Stimulated activated CD4-positive, alpha-beta T cell treated with anti-CD3 and anti-CD28 coated beads, Interleukin-15, amount 100 ng/mL, for 48 hours (primary cell): ENCODE measurements at places on chromosomes 13 and 19.

- no peak for DNase-seq
These were observed 354.6 kb downstream of the DNAJC15 start for GRCh38 chr13:43377973-43378372.

- DNase-seq: no peak
These were observed 1007.2 kb downstream of the PCDH9 start for GRCh38 chr13:66222926-66223325.

DNA sequence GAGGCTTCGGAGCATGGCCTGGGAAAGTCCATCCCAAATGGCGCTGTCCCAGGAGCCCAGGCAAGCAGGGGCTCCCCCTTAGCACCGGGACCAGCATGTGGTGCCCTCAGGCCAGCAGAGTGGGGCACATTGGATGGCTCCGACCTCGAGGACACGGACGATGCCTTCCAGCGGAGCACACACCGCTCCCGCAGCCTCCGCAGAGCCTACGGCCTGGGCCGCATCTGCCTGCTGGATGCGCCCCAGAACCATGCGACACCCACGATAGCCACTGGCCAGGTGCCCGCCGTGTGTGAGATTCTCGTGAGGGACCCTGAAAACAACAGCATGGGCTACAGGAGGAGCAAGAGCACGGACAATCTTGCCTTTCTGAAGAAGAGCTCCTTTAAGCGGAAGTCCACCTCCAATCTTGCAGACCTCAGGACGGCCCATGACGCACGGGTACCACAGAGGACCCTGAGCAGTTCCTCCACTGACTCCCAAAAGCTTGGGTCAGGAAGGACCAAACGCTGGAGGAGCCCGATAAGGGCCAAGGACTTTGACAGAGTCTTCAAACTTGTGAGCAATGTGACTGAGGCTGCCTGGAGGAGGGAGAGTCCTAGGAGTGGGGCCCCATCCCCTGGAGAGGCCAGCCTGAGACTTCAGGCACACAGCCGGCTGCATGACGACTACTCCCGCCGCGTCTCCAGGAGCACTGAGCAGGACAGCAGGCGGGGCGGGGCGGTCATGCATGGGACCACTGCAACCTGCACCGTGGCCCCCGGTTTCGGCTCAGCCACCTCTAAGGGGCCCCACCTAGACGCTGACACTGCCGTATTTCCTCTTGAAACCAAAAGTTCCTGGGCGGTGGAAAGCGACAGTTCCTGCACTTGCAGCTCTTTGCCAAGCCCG, 63.1 kb downstream of the SPATA13 start:
- DNase-seq: no peak

- DNase-seq: no peak
These were observed 894.3 kb downstream of the EFNB2 start for GRCh38 chr13:105641121-105641520.

DNA sequence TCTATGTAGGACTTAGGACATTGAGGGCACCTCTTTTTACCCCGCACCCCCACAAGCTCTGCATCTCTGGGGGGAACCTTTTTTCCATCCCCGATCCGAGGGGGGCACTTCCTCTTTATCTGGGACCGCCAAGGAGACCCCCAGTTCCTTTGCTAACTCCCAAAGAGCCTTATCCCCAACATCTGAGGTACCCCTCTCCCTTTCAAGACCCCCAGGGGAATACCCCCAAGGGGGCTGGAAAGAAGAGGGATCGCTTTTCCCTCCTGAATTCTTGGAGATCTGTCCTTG, 1.1 kb downstream of the TNFSF9 start:
- DNase-seq: no peak

DNA sequence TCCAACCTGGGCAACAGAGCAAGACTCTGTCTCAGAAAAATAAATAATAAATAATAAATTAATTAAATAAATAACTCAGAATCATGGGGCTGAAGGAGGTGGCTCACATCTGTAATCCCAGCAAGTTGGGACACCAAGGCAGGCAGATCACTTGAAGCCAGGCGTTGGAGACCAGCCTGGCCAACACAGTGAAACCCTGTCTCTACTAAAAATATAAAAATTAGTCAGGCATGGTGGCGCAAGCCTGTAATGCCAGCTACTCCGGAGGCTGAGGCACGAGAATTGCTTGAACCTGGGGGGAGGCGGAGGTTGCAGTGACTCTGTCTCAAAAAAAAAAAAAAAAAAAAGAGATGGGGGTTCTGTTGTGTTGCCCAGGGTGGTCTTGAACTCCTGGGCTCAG, 7.2 kb downstream of the TMEM38A start:
- DNase-seq: no peak
